ENCODE measurements at places on chromosomes 7 and 10.
A peak's percentile ranks its signal among the peaks of the same experiment; 100 is the strongest.

- peak; percentile 62 for DNase-seq
Observed at GRCh38 chr7:116139007-116139406, 71.3 kb upstream of the TES start.

GRCh38 chr7:108286290-108286904, 156.2 kb upstream of the LAMB4 start:
- DNase-seq: no peak

GRCh38 chr7:131124001-131124629, 203.6 kb upstream of the MKLN1 start:
- no peak for DNase-seq

- no peak for DNase-seq
Observed at GRCh38 chr7:142808802-142809583, 38.2 kb downstream of the PRSS2 start.

- no peak for DNase-seq
Observed at GRCh38 chr7:41573015-41573414, 129.9 kb downstream of the INHBA start.

- no peak for DNase-seq
Observed at GRCh38 chr7:65269150-65269856, 104.4 kb upstream of the ZNF92 start.

GRCh38 chr7:154837622-154838021, 165.3 kb downstream of the PAXIP1 start:
- DNase-seq: no peak

DNA sequence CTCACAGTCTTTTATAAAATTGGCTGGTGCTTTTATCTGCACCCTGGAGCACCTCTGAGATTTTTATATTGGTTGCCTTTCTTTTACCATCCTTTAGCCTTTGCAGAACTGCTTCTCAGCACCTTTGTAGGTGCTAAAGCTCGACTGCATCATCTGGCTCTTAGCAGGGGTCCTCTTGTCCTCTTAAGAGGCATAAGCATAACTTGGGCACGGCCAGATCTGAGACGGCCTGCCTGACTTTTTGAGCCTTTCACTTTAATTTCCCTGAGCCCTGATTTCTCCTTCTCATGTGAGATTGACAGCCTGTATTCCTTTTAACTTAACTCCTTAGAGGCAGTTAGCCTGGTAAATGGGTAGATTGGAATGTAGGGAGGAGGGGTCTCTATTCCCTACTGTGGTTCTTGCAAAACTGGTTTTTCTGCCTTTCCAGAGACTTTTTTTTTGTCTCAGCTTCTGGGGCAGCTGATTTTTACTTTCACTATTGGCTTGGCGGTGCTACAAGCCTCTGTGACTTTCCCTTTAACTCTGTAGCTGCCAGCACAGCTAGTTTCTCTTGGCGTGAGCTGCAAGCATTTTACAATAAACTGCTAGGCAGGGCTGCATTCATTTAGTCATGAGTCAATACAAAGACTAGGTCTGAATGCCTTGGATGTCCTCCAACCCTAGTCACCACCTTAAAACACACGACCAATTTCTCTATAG, 24.0 kb downstream of the ZPBP start:
- no peak for DNase-seq

GRCh38 chr10:113754768-113755167, 3.3 kb downstream of the PLEKHS1 start:
- peak; percentile 66 for DNase-seq

- no peak for DNase-seq
Observed at GRCh38 chr7:2851497-2851896, 7.4 kb upstream of the GNA12 start.

- no peak for DNase-seq
Observed at GRCh38 chr10:91247360-91248111, 27.1 kb downstream of the PCGF5 start.

DNA sequence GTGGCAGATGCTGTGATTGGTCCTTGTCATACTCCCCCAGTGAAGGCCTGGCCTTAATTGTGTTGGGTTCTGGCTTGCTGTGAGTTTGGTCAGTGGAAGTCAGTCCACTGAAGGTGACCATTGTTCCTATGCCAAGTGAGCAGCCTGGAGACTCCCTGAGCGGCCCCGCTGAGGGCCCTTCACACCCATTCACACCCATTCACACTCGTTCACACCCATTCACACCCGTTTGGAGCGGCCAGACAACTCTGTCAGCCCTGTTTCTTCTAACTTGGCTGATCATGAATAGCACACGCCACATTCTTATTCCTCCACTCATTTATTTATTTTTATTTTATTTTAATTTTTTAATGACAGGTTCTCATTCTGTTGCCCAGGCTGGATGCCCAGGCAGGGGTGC, 61.5 kb downstream of the C10orf120 start:
- DNase-seq: no peak

DNA sequence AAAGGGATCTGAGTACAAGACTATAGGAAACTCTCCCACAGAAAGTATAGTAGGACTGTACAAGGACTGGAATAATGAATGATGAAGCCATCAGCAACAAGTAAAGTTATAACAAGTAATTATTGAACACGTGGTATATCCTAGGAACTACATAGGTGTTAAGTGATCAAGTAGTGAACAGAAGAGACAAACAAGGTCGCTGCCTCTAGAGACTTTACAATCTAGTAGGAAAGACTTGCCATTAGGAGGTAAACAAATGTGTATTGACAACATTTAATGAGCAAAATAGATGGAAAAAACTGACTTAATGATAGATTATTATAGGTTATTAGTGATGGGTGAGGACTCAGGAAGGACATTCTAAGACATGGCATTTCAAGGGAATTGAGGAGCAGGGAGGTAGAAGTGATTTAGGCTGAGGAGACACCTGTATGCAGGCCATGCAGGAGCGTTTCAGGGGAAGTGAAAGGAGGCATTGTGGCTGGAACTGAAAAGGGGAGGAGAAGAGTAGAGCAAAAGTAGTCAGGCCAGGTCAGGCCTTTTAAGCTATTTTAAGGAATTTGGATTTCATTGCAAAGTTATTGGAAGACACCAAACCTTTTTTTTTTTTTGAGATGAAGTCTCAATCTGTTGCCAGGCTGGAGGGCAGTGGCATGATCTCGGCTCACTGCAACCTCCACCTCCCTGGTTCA, 8.5 kb upstream of the GLCCI1 start:
- DNase-seq: no peak

- DNase-seq: no peak
Observed at GRCh38 chr10:105138358-105138757, 497.3 kb downstream of the SORCS3 start.

DNA sequence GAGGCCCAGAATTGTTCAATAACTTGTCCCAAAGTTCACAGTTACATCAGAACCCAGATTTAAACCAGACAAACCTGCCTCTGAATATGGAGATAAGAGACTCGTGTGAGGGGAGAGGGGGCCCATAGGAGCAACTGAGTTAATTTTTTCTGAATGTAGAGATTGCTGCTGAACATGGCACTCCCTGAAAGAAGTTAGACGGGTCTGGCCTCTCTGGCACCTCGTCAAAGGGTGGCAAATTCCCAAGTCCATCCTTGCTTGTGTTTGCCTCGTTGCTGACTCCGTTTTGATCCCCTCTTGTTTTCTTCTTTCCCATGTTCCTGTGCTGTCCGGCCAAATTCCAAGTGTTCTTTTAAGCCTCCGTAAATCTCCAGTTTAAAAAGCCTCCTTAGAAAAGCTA, 35.2 kb upstream of the YAE1 start:
- no peak for DNase-seq

DNA sequence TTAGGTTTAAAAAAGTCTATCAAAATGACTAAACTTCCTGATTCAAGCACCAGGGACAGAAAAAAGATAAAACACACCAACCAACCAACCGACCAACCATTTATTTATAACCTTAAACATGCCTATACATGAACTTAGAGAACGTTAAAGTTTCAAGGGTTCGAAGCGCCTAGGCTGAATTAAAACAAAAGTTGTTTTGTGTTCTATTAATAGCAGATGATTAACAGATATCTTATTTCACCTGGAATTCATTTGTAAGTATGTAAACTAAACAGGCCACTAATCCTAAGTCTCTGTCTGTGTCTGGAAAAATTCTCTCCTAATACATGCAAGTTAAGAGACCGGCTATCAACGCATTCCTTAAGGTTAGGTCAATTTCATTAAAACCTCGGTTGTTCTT, 1.4 kb downstream of the BAIAP2L1 start:
- DNase-seq: no peak
